ENCODE measurements at places on chromosomes 7 and 10. TPM values are rescaled to one million over a fixed set of nuclear protein-coding genes. Genes with fewer than 3 reads are reported as not detected.

LIPJ gene
- not detected for polyA plus RNA-seq

PNLIPRP2 gene
- polyA plus RNA-seq, result not detected

MEIG1 gene
- 0.55 TPM for polyA plus RNA-seq

RAMP3 gene
- not detected for polyA plus RNA-seq

Data from naive thymus-derived CD8-positive, alpha-beta T cell (primary cell).